ENCODE measurements at places on chromosomes 2 and 18.

- DNase-seq = no peak
Measured at GRCh38 chr2:97931858-97932225, 63.9 kb downstream of the TMEM131 start.

- DNase-seq = no peak
Measured at GRCh38 chr18:12774982-12775381, 72.1 kb downstream of the PSMG2 start.

DNA sequence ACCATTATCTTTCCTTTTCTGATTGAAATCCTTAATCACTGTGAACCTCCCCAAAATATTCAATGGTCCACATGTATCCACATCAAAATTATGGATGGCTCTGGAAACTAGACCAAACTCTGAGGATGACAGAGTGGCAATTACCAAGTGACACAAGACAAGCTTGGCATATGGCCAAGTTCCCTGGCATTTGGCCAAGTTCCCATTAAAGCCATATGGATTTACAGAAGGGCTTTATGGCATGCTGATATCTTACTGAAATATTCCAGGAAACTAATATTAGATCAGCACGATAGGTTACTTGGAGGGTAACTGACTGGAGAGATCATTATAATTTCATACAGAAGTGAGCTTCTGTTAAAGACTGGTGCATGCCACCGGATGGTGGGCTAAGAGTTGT is 21.9 kb upstream of the CERS6 start:
- no peak for DNase-seq

GRCh38 chr2:172082105-172082943 is 3.0 kb upstream of the DLX1 start:
- no peak for DNase-seq

DNA sequence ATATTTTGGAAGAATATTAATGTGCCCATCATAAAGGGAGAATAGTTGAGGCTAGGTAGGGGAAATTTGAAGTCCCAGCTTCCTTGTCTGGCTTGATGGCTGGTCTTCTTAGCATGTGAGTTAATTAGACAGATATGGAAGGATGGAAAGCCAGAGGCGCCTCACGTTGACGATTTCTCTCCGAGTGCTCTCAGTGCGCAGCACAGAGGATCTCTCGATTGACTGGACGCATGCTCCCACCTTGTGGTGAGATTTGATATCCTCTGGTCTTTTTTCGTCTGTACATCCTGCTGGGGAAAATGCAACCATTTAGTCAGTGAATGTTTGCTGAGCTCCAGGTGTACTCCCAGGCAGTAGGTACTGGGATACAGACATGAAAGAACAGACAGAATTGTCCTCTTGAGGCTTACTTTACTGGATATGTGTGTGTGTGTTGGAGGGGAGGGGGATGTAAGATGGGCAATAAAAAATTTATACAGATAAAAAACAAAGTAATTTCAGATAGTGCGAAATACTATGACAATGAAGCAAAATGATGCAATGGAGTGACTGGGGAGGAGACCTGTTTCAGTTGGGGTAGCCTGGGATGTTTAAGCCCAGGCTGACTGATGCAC is 66.9 kb upstream of the ZNG1B start:
- DNase-seq = no peak

DNA sequence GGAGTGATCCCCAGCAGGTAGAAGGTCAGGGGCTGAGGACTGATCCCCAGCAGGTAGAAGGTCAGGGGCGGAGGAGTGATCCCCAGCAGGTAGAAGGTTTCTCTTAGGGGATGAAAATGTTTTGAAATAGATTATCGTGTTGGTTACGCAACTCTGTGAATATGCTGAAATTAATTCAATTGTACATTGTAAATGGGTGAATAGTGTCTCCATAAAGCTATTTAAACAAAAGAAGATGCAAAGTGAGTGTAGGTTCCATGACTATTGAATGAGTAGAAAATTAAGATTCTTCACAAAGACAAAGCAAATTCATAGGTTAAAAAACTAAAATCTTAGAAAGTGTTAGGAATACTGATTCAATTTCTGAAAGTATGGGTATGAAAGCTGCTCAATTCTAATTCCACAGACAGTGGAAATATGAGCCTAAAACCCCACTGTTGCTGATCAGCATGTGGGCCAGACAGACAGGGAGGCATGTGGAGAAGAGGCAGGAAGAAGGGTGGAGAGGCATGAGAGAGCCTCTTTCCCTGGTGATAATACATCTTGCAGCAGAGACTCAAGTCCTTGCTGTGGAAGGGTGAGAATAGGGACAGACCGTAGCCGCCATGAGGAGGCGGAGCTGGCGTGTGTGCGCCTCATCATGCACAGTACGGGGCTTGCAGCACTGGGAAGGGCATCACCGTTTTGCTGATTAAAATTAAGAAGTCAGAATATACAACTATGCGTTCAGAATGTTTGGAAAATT is 85.9 kb upstream of the NFATC1 start:
- no peak for DNase-seq

DNA sequence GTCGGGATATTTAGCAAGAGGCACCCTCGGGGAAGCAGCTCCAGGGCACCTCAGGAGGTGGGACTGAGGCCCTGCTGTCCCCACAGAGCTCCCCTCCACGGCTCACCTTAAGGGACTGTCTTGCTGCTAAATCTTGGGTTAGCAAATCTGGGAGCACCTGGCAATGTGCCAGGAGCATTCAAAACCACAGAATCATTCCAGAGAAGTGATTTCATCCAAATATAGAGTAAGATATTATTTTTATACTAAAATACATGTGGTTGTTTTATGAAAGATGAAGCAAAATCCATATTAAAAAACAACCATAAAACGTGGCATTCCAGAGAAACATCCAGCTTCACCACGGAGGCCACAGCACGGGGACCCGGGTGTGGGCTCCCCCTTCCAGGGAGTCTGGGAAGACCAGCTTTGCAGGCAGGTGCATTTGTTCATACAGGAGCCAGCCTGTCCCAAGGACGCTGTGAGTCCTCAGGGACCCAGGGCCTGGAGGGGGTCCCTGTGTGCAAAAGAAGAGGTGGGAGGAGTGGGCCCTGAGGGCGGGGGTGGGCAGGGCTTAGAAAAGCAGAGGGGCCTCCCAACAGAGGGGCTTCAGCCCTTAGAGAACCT is 16.3 kb downstream of the HS1BP3 start:
- DNase-seq = no peak

DNA sequence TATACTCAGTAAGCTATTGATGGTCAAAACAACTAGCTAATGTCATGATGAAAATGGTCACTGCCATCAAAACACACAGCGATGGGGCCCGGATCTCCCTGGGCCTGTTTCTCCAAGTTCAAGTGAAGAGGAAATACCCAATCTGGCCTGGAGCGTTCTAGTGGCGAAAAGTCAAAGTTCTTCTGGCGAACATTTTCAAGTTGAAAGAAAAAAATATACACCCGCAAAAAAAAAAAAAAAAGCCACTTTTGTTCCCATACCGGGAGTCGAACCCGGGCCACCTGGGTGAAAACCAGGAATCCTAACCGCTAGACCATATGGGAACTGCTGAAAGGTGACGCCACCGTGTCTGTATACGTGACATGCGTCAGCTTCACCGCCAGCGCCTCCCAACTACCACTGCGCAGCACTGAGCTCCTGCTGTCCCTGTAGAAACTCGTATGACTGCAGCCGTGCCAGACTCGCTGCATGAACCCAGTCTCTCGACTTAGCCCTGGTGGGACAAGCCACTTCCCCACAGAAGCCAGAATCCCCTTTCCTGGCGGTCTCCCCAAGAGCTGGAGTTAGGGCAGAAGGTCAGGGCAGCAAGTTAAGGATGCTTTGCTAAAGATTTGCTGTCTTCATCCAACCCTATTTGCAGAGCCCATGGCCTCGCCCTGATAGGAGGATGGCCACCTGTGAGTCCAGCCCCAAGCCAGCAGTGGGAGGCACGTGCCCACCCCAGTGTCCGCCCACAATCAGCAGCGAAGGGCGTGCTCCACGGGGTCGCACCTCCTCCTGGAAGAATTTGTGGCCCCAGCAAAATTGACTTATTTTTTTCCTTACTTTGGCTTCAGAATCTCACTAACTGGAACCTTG is 5.6 kb upstream of the IMP4 start:
- DNase-seq = peak; percentile 43

DNA sequence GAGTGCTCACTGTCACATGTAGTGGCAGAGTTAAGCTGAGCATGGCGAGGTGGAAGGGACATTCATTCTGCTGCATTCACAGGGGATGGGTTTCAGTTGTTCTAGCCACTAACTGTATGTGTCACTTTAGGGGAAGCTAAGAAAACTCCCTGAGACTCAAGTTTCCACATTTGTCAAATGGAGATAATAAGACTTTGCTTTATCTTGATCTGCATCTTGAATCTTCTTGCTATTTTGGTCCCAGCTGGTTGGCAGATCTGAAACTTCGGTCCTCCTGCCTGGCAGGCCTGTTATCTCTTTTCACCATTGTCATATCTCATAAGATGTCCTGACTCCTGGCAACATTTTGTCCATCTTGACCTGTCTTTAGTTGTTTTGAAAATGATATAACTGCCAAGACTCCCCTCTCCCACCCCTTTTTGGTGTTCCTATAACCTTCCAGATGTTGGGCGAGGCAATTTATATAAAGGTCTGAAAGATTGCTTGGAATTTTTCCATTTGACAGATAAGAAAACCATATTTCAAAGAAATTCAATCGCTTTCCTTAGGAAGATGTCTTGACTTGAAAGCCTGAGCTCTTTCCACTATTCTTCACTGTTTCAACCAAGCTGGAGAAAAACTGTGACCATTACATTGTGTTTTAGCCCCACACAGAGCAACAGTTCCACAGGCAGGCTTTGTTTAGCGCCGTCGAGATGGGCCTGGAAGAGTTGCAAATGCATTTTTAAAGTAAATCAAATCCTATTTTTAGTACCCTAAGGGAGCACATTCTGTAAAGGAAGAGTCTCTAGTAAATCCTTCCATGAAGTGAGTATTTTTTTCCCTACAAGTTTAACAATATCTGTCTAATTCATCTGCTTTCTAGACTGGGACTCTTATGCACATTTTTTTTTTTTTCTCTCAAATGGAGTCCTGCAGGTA is 33.4 kb downstream of the MYCN start:
- DNase-seq = no peak

- DNase-seq = no peak
Measured at GRCh38 chr2:125386074-125386473, 1269.9 kb upstream of the GYPC start.

- DNase-seq = no peak
Measured at GRCh38 chr2:230908092-230908594, 16.9 kb downstream of the GPR55 start.

GRCh38 chr2:134461511-134461910 is 207.6 kb downstream of the MGAT5 start:
- DNase-seq = no peak

GRCh38 chr2:173657996-173658717 is 303.5 kb downstream of the CDCA7 start:
- no peak for DNase-seq

- DNase-seq = no peak
Measured at GRCh38 chr2:236305964-236306605, 41.9 kb upstream of the ASB18 start.

DNA sequence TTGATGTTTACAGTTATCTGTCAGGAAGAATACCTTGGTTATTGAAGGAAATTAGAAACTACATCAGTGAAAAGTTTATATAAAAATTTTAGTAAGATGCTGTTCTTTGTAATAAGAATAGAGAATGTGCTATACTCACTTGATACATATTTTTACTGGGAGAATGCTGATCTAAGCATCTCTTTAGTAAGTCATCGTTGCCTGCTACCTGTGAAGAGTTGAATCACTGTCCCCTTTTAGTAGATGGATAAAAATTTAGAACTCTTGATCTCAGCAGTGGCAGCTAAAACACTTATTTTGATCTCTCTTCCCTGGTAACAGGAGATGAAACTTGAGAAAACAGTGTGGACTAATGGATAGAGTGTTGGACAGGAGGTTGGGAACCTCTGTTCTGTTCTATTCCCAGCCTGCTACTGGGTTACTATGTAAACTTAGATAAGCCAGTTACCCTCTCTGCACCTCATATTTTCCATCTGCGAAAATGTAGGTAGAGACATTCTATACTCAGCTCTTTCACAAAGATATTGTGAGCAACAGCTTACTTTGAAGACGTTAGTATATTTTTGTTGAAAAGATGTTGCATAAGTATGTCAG is 100.3 kb downstream of the FEZ2 start:
- no peak for DNase-seq

DNA sequence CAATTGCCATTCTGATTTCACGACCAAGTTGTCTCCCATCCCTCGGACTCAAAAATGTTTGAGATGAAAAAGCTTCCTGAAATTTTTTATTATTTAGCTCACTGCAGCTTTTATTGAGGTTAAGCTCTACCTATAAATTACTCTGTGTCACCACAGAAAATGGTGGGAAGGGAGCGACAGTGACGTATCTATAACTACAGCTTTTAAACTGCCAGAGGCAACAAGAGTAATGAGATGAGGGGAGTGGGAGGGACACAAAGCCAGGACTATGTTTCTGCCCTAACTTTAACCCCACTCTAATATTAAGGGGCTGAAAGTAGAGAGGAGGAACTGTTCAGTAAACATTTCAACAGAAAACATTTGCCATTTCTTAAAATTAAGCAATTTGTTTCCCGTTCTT is 37.4 kb downstream of the SMAD2 start:
- DNase-seq = no peak

- no peak for DNase-seq
Measured at GRCh38 chr2:36235882-36236281, 119.7 kb upstream of the CRIM1 start.

GRCh38 chr2:197080578-197081216 is 154.2 kb upstream of the PGAP1 start:
- DNase-seq = no peak
